B cell (primary cell): ENCODE measurements at places on chromosomes 1 and 21. TPM values are rescaled to one million over a fixed set of nuclear protein-coding genes. Genes with fewer than 3 reads are reported as not detected.

RGS13 gene
- total RNA-seq: 0.36 and 0.59 TPM in 2 replicates

DNA sequence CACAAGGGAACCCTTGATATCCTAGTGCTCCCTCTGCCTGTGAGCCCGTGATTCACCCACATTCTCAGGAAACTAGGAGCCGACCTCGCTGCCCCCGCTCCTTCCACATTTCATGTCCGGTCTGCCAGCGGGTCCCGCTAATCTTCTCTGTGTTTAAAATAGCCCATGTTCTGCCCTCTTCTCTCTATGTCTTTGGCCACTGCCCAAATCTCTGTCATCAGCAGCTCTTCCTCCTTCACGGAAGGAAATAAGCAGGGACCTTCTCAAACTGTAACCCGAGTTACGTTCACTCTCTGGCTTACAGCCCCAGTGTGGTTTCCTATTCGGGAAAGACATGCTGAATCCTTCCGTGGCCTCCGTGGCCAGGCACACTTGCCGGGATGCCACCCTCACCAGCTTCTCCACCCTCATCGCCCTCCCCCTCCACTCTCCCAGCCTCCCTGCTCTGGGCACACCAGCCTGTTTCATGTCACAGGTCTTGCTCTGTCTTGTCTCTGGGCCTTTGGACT lies 21.1 kb upstream of the UBXN10 start:
- DNase-seq: no peak
- H3K27me3 ChIP-seq: no peaks in the 10 kb centered on the region
- H3K4me1 ChIP-seq: no peaks in the 10 kb centered on the region
- H3K4me3 ChIP-seq: no peak overlapping the region
- H3K27ac ChIP-seq: no peak overlapping the region
- H3K36me3 ChIP-seq: no peaks in the 10 kb centered on the region

DNA sequence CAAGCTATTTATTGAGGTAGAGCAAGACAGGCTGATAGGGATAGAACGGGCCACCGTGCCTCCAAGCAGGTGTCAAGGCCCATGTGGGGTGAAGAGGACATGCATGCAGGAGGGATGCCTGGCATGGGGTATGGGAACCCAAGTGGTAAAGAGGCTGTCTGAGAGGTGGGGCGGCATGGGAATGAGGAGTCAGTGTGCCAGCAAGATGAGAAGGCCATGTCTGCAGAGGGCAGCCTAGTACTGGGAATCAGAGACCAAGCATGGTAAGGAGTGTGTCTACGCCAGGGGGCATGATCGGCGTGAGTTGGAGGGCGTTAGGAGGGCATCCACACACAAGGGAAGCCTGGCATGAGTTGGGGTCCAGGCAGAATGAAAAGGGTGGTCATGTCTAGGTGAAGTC lies 303.7 kb upstream of the PLD5 start:
- H3K27ac ChIP-seq: no peak overlapping the region
- H3K36me3 ChIP-seq: no peaks in the 10 kb centered on the region
- DNase-seq: no peak
- H3K27me3 ChIP-seq: no peaks in the 10 kb centered on the region

DNA sequence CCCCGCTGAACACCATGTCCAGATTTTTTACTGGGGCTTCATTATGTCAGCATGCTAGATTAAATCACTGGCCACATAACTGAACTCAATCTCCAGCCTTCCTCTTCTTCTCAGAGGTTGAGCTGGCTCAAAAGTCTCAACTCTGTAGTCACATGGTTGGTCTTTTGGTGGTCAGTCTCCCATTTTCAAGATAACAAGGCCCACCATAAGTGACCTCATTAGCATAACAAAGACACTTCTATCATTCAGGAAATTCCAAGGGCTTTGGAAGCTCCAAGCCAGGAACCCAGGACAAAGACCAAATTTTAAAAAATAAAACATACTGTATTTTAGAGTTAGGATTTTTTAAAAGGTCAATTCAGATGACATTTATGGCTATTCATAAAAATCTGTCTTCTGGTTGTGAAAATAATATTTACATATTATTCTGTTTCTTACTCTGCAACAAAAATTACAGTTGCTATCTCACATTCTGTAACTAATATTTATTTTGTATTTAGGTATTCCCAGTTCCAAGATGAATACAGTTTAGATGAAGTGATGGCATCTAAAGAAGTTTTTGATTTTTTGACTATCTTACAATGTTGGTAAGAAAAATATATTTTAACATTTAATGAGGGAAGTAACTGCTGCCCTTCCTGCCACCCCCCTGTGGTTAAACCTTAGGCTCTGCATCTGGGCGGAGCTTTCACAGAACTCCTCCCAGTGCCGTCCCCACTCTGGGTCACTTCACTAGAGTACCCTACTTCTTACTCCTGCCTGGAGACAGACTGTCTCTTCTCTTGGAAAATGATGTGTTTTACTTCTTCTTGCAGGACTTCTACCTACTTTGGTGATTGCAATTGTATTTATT lies 49.3 kb downstream of the SCP2 start:
- no peak for DNase-seq
- H3K27me3 ChIP-seq: no peaks in the 10 kb centered on the region
- H3K4me1 ChIP-seq: no peaks in the 10 kb centered on the region
- H3K36me3 ChIP-seq: no peaks in the 10 kb centered on the region

- H3K27me3 ChIP-seq: no peaks in the 10 kb centered on the region
- DNase-seq: no peak
- no peaks in the 10 kb centered on the region for H3K36me3 ChIP-seq
- H3K4me3 ChIP-seq: no peak overlapping the region
- no peak overlapping the region for H3K27ac ChIP-seq
- H3K4me1 ChIP-seq: no peaks in the 10 kb centered on the region
These were observed 228.8 kb downstream of the ST6GALNAC3 start for GRCh38 chr1:76303340-76303717.

DNA sequence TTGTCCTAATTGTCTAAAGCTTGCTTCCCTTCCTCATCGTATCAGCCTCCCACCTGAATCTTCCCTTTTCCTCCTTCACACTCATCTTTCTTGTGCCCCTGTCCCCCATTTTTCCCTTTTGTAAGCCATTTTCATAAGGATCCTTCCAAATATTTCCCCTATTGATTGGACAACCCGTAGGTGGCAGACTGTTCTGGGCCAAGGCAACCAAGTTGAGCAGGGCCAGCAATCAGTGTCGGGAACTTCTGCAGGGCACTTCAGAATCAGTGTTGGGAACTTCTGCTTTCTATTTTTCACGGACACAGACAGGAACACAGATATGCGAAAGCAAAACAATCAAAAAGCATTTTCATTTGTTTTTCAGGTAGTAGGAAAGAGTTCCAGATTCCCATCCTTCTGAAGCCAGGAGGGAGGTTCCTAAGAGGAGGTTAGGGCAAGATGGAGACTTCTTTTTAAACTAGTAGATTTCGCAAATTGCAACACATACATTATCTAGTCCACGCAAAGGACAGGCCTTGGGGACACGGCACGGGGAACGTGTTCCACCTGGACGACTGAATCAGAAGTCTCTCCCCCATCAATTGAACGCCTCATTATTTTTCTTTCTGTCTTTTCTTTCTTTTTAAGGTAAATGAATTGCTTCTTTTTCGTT lies 691 bp upstream of the MPZL1 start:
- peak; percentile 75 for DNase-seq
- no peaks in the 10 kb centered on the region for H3K27me3 ChIP-seq
- no peaks in the 10 kb centered on the region for H3K36me3 ChIP-seq
- H3K27ac ChIP-seq: peak overlapping the region; percentile 66
- H3K4me3 ChIP-seq: peak overlapping the region; percentile 64
- H3K4me1 ChIP-seq: peaks cover 57% of the 10 kb centered on the region

DNA sequence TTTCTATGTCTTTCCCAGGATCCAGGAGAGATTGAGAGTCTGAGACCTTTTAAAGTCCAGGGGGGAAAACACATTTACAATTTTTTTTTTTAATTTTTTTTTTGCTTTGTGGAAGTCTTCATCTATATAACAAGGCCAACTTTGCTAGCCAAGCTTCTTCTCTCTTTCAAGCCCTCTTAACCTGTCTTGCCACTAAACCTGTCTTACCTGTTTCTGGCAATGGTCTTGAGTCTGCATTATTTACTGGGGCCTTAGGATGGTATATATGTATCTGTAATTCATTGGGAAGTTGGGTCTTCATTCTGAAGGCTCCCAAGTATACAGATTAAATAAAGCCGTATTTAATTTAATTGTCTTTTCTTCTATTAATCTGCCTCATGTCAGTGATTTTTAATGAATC lies 750.9 kb upstream of the B3GALT2 start:
- H3K27me3 ChIP-seq: no peaks in the 10 kb centered on the region
- H3K4me3 ChIP-seq: no peak overlapping the region
- H3K36me3 ChIP-seq: no peaks in the 10 kb centered on the region
- no peak overlapping the region for H3K27ac ChIP-seq
- H3K4me1 ChIP-seq: no peaks in the 10 kb centered on the region

PLD5 gene
- total RNA-seq: 1.1 and 1.9 TPM in 2 replicates

PEAR1 gene
- total RNA-seq: not detected in 2 replicates

DNA sequence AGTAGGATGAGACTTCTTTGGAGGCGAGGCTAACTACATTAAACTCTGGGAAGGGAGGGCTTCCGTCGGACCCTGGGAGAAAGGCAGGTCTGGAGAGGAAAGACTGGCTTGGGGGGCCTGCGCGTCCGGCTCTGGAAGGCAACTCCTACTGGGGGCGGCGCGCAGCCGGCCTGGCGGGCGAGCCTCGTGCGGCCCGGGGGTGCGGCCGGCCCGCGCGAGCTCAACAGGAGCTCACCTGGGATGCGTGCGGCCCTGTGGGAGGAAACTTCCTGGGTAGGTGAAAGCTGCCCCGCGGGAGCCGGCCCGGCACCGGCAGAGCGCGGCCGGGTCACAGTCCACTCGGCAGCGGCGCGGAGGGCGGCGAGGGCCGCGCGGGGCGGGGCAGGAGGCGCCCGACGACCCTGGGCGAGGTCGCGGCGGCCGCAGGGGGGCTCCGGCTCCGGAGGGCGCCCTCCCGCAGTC lies 449 bp downstream of the EPS15 start:
- no peak for DNase-seq
- H3K4me3 ChIP-seq: peak overlapping the region; percentile 93
- no peaks in the 10 kb centered on the region for H3K36me3 ChIP-seq
- H3K27me3 ChIP-seq: no peaks in the 10 kb centered on the region
- H3K27ac ChIP-seq: peak overlapping the region; percentile 67

GRCh38 chr1:153538315-153538821 lies 2.4 kb downstream of the S100A5 start:
- H3K27me3 ChIP-seq: no peaks in the 10 kb centered on the region
- no peak overlapping the region for H3K4me3 ChIP-seq
- no peak for DNase-seq
- H3K27ac ChIP-seq: no peak overlapping the region

DNA sequence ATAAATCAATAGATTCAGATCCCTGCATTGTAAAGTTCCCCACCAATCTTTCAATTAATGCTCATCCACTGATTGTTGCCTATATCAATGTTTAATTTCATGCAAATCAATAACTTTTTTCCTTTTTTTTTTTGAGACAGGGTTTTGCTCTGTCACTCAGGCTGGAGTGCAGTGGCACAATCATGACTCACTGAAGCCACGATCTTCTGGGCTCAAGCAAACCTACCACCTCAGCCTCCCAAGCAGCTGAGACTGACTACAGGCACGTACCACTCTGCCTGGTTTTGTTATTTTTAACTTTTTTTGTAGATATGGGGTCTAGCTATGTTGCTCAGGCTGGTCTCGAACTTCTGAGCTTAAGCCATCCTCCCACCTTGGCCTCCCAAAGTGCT lies 25.7 kb downstream of the DIO1 start:
- H3K36me3 ChIP-seq: peaks cover 18% of the 10 kb centered on the region
- H3K4me3 ChIP-seq: no peak overlapping the region
- H3K27me3 ChIP-seq: no peaks in the 10 kb centered on the region
- no peaks in the 10 kb centered on the region for H3K4me1 ChIP-seq
- no peak overlapping the region for H3K27ac ChIP-seq

DNA sequence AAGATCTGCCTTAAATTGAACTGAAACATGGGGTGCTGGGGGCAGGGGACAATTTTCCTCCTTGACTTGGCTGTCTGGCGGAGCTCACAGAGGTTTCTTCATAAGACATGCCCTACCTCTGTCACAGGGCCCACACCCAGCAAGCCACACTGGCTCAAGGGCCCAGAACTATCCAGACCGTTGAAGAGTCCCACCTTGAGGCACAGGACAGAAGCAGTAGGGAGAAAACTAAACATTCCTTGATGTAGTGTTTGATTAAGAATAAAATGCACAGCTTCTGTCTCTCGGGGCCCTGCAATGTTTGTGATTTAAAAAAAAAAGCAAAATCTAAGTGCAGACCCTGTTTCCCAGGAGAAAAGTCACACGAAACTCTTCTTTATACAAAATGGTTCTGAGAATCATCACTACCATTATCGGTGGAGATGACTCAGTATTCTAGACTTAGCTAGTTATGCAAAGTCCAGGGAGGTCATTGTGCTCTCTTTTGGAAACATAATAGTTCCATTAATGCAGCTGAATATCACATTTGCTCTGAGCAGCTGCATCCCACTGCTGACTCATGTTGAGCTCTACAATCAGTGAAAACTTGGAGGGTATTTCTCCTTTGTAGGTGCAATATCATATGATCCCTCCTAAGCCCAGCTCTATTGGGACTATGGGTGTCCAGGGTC lies 53.6 kb upstream of the DIRAS3 start:
- no peak for DNase-seq
- H3K4me1 ChIP-seq: no peaks in the 10 kb centered on the region

- no peak overlapping the region for H3K4me3 ChIP-seq
- no peak overlapping the region for H3K27ac ChIP-seq
- peaks cover 3% of the 10 kb centered on the region for H3K27me3 ChIP-seq
- peak; percentile 83 for DNase-seq
- peaks cover 25% of the 10 kb centered on the region for H3K4me1 ChIP-seq
These were observed 12.2 kb upstream of the RGS16 start for GRCh38 chr1:182616130-182617013.
